ENCODE measurements at places on chromosomes 7 and 10.

- DNase-seq = no peak
Observed at GRCh38 chr7:158479021-158479663, 108.5 kb downstream of the PTPRN2 start.

DNA sequence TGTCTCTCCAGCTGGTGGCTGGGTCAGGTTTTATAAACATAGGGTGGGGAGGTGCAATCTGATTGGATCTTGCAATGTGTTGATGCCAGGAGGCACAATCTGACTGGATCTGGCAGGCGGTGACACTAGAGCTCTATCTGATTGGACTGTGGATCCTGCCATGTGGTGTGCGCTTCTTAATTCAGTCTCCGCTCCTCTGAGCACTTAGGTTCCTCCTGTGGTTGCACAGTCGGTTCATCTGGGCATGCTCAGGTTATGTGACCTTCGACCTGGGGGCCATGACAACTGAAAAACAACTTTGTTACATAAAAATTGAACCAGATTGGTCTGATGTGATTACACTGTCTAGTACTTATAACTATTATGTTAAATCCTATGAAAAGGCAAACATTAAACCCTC is 127.1 kb upstream of the SVIL start:
- DNase-seq = no peak

DNA sequence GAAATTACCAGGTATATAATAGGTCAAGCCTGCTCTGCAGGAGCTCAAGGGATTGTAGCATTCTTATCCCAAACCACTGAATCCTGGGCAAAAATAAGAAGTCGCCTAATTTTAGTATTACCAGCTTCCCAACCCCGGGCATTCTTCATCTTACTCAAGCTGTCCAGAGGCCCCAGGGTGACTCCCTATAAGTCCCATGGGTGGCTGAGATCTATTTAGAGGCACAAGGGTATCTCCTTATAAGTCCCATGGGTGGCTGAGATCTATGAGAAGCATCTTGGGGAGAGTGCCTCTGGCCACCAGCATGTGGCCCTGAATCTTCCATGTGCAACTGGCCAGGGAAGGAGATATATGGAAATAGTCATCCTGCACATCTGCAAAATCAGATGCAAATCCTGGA is 38.9 kb downstream of the PRSS2 start:
- no peak for DNase-seq

- no peak for DNase-seq
Observed at GRCh38 chr10:99531696-99532593, 797 bp upstream of the NKX2-3 start.

DNA sequence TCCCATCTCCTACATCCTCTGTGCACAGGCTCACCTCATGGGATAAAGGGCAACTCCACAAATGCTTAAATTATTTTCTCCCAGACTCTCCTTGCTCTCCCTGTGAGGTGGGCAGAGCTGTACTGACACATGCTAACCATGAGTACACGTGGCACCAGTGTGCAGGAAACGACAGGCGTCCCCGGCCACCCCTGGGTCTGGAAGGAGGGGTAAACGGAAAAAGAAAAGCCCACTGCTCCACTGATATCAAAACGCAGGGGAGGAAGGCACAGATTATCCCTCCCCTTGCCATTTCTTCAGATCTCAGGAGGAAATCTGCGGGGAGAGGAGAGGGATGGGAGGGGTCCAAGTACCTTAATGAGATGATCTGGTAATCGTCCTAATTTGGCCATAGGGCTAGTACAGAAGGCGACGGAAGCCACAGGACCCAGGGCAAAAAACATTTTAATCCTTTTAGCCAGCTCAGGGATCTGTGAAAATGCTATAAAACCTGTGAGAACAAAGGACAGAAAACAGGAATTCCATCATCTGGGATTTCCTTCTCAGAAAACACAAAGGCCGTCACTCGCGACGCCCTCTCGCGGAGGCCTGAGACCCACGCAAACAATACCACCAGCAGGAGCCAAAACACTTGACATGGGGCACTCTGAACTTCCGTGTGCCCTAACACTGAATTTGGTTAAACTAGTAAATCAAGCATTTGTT is 17.8 kb upstream of the CH25H start:
- no peak for DNase-seq

- DNase-seq = no peak
Observed at GRCh38 chr7:132966754-132967469, 115.0 kb downstream of the CHCHD3 start.

DNA sequence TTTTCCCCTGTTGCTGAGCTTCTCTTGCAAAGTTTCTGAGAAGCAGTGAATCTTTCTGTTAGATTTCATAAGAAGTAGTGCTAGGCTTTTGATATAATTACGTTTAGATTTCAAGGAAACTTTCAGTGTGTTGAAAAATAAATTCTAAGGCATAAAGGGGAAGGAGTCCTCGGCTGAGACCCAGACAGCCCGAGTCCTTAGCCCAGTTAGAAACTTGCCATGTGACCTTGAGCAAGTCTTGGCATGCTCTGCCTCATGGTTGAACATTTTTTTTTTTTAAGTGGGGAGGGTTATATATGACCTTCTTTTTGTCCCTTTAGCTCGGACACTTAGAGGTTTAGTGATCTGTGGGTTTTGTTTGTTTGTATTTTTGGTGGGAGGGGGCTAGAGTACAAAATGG is 117.5 kb downstream of the TCF7L2 start:
- no peak for DNase-seq

- DNase-seq = no peak
Observed at GRCh38 chr10:91307489-91307888, 87.0 kb downstream of the PCGF5 start.

- no peak for DNase-seq
Observed at GRCh38 chr10:97134110-97134509, 51.6 kb downstream of the SLIT1 start.

GRCh38 chr7:25578991-25579777 is 350.9 kb upstream of the NPVF start:
- DNase-seq = no peak

- no peak for DNase-seq
Observed at GRCh38 chr10:120221873-120222485, 235.0 kb upstream of the PLPP4 start.

- no peak for DNase-seq
Observed at GRCh38 chr10:15719899-15720634, at the start of gene ITGA8. ITGA8 (minus strand) TSS chr10:15719922; CDS start chr10:15719771, 151 bp downstream.

DNA sequence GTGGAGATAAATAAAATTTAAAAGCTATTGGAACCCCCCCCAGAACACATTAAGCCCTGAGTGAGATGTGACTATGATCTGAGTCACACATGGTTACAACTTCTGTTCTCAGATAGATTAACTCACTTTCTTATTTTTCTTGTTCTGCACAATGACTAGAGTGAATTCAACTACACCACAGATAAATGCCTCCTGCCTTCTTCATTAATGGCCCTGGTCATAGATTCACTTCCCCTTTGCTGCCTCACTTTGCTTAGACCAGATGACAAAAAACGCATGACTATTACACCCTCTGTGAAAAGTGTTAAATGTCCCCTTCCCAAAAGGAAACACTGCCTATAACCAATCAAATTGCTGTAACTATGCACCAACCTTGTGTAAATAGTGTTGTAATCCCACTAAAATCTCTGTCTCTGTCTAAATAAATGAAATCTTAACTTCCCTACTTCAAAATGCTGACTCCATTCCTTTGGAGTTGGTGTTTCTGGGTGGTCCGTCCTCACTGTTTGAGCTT is 49.4 kb downstream of the AKR1D1 start:
- DNase-seq = no peak

- DNase-seq = no peak
Observed at GRCh38 chr7:113945018-113945938, 26.5 kb upstream of the PPP1R3A start.
